ENCODE measurements at places on chromosomes 2 and 18. TPM values are rescaled to one million over a fixed set of nuclear protein-coding genes. Genes with fewer than 3 reads are reported as not detected.

DNA sequence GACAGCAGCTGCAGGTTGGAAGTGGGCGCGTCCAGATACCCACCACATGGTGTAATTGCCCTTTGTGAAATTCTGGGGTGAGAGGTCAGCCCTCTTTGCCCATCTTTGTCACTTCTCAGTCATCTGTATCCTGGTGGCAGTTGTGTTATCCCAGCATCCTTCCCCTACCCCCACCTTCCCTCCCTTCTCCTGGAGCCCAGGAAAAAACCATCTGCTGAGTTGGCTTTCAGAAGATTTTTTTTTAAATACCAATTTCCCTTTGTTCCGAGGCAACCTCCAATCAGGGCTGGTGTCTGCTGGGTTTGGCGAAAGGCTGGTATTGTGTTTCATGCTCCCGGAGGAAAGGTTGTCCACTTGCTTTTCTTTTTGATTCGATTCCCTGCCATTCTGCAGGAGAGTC, 35.2 kb downstream of the SETBP1 start:
- H3K27me3 ChIP-seq: no peaks in the 10 kb centered on the region
- H3K36me3 ChIP-seq: peaks cover 53% of the 10 kb centered on the region
- H3K4me3 ChIP-seq: no peak overlapping the region

DNA sequence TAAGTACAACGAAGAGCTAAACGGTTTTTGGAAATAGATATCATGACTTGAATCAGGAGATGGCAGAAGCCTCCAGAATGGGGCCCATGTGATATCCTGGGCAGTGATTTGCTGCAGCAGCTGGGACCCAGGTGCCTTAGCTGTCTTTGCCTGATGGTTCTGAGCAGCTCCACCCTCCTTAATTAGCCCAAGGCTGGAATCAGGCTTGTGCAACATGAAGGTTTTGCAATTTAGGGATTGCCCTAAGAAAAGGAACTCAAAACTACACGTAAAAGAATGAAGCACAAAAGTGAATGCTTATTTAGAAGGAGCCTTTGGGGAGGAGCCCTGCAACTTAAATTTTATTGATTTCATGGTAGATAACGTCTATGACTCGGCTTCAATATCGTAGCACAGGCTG, 17.3 kb upstream of the CNDP2 start:
- H3K4me1 ChIP-seq: no peaks in the 10 kb centered on the region
- no peaks in the 10 kb centered on the region for H3K36me3 ChIP-seq
- H3K27me3 ChIP-seq: peaks cover 7% of the 10 kb centered on the region
- H3K27ac ChIP-seq: no peak overlapping the region

DNA sequence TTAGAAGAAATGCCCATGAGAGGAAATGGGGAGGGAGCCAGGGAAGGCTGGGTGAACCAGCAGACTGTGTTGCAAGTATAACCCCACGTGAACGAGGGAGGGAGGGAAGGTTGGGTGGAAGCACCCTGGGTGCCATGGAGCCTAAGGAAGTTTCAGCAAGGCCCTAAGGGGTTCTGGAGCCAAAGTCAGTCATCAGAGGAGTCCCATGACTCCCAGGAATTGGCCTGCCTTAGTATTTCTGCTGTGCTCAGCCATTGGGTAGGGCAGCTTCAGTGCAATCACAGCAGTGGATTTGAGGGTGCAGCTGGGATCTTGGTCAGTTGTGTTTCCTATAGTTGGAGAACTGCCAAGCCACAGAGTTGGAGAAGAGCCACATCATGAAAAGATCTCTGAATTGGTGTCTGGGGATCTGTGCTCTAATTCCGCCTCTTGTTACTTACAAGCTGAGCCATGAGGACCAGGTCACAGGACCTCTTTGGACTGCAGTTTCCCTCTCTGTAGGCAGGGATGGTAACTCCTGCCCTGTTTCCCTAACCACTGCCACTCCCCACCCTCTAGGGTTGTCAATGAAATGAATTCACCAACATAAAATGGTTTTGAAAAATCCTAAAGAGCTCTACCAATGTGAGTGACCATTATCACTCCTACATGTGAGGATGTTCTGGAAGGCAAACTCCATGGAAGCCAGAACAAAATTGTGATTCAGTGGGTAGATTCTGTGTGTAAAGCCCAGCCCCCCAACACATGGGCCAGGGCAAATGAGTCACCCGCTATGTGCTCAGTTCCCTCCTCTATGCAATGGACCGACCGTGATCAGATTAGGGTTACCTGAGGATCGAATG, 108.9 kb downstream of the CLIP4 start:
- no peak for DNase-seq
- H3K36me3 ChIP-seq: no peaks in the 10 kb centered on the region
- peaks cover 21% of the 10 kb centered on the region for H3K27me3 ChIP-seq
- peaks cover 4% of the 10 kb centered on the region for H3K4me1 ChIP-seq
- no peak overlapping the region for H3K27ac ChIP-seq

- H3K4me1 ChIP-seq: peaks cover 78% of the 10 kb centered on the region
- no peak for DNase-seq
- H3K36me3 ChIP-seq: no peaks in the 10 kb centered on the region
- no peaks in the 10 kb centered on the region for H3K27me3 ChIP-seq
- H3K4me3 ChIP-seq: peak overlapping the region; percentile 27
These were observed 4.9 kb downstream of the VIT start for GRCh38 chr2:36701391-36701795.

GRCh38 chr2:171348056-171348455, 85.7 kb downstream of the METTL8 start:
- H3K4me1 ChIP-seq: peaks cover 37% of the 10 kb centered on the region
- no peak overlapping the region for H3K4me3 ChIP-seq
- peaks cover 3% of the 10 kb centered on the region for H3K36me3 ChIP-seq
- H3K27me3 ChIP-seq: no peaks in the 10 kb centered on the region

- H3K4me1 ChIP-seq: peaks cover 5% of the 10 kb centered on the region
- DNase-seq: no peak
- peaks cover 40% of the 10 kb centered on the region for H3K36me3 ChIP-seq
These were observed 137.5 kb downstream of the GPD2 start for GRCh38 chr2:156573710-156574109.

DNA sequence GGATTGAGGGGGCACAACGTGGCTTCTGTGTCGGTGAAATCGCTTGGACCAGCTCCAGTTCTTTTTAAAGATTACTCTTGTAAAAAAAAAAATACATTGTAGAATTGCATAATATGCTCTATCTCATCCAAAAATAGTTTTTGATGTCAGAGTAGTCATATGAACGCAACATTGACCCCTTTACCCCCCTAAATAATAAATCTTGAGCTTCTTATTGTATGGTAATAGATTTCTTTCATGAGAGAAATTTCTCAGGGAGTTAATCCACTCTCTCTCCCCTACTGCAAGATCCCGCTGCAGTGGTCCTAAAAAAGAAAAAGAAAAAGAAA, 50.2 kb upstream of the PAIP2B start:
- peak overlapping the region; percentile 79 for H3K4me3 ChIP-seq
- H3K4me1 ChIP-seq: peaks cover 9% of the 10 kb centered on the region

DNA sequence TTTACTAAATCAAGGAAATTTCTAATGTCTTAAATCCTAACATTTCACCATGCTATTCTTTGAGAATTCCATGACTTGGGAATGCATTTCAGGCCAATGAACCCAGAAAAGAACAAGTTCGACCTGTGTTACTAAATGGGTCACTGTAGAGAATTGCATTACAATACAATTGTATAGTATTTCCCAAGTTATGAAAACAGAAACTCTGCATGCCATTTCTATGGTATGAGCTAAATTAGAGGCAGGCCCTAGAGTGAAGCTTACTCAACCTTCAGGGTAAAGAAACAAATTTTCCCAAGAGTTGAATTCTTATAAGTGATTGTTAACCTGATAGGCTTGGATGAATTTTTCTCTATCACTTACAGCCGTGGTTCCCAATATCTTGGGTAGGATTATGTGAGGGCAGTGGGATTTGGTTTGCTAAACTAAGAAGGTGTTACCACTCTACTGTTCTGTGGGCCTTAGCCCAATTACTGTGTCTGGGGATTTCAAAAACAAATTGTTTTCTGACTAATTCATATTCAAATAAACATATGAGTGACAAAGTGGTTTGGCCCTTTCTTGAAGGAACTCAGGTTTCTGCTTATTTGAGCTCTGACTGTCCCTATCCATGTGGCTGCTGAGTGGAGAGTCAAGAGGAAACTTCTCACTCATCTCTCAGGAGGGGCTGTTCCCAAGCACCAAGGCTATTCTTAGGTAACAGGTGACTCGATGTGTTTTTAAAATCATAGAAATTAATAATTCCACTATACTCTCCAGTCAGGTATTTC, 11.2 kb upstream of the SERPINB7 start:
- H3K27me3 ChIP-seq: peaks cover 19% of the 10 kb centered on the region
- H3K36me3 ChIP-seq: no peaks in the 10 kb centered on the region
- no peak overlapping the region for H3K4me3 ChIP-seq

The RAD51AP2 gene
- total RNA-seq: not detected

The IL36RN gene
- total RNA-seq: not detected

The PECR gene
- total RNA-seq: 6.6 TPM

The DPYSL5 gene
- not detected for total RNA-seq

The SKOR2 gene
- total RNA-seq: not detected

The ABCA12 gene
- total RNA-seq: 0.13 TPM

The CLASP1 gene
- 62.4 TPM for total RNA-seq

Measured in osteocyte (in vitro differentiated cells).